Suppressor macrophage (primary cell): ENCODE measurements at places on chromosomes 4 and X.

- DNase-seq, result no peak
Measured at GRCh38 chr4:77636902-77637301, 31.3 kb downstream of the CXCL13 start.

DNA sequence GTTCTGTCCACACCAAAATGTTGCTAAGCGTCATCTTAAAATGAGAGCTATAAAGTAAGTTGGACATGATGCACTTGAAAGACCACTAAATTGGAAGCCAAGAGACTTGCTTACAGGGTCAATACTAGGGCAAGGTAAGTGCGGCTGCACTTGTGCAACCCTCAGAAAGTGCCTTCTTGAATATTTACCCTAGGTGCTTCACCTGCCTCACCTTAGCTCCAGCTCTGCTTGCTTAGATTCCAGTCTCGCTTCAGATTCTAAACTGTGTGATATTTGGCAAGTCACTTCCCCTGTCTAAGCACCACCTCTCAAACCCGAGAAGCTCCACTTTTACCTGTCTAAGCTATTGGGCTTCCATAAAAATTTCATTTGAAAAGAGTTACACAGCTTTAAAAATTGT is 136.5 kb downstream of the GRIA3 start:
- no peak for DNase-seq

DNA sequence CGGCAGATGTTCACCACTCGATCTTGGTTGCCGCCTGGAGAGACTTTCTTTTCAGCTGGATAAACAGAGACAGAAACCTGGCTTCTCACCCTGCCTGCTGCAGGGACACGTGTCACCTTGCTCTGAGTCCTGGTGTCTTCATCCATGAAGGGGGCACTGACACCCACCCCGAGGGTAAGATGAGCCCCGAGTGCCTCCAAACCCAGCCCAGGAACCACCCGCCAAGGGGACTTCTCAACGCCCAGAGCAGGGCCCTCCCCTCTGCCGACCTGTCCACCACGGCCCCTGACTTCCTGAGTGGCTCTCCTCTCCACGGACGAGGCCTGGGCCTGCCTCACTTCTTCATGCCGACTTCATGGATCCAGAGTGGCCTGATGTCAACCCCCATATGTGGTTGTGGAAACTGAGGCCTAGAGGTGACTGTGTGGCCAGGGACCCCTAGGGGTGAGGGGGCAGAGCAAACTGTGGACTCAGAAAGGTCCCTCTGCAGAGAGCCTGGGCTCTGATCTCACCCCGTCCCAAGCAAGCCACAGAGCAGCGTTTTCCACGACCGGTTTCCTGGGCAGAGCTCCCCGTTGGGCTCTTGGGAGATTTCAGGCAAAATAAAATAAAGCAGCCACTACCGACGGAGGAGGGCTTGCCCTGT is 5.1 kb downstream of the ADRA2C start:
- DNase-seq, result no peak

DNA sequence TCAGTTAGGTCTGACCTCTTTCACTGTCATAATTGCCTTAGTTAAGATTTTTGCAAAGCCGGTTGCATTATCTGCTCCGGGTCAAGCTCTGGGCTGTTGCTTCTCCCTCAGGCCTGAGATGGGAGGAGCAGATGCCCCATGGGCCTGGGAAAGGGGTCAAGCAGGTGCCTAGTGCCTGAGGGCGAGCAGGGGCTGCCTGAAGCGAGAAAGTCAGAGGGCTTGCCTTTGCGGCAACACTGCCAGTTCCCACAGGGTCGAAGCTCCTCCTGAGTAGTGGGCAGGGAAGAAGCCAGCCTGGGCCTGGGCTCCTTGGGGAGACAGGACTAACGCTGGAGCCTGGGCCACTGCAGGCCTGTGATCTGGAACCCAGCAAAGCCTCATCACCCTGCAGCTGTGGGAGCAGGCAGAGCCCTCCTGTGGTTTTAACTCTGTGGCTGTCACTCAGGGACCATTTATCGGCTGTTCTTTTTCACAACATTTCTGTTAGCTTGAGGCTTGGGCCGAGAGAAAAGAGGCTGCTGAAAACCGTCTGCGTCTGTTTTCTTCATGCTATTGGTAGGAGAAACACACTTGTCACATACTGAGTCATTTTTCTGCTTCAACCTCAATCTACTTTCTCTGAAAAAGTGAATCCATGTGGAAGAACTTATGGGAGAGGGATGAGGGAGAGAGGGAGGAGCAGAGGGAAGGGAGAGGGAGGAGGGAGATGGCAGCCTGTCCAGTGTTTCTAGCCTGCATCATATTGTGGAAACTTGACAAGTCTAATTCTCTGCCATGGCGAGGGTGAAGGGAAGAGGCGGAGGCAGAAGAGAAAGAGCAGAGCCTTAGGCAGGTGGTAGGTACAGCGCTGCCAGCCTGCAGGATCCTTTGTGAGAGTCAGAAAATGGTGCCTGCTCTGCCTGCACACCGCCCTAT is 68.4 kb downstream of the RHOH start:
- no peak for DNase-seq

DNA sequence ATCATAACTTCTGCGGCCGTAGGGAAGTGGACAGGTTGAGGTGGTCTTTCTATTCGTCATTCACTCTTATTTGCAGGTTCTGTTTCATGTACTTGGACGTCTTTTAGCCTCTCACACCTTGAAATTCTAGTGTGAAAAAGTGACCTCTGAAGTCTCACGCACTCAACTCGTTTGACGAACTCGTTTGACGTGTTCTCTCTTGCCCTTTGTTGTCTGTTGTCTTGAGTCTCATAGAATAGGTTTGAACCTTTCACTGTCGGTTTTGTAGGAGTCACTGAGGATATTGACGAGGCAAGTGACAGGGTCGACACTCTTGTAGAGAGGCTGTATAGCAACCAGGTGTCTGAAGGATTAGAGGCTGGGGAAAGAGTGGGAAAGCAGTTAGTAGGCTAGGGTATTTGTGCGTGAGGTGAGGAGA is 1.1 kb upstream of the PGRMC2 start:
- peak; percentile 26 for DNase-seq

- no peak for DNase-seq
Measured at GRCh38 chr4:108954880-108955279, 192.0 kb upstream of the ETNPPL start.

DNA sequence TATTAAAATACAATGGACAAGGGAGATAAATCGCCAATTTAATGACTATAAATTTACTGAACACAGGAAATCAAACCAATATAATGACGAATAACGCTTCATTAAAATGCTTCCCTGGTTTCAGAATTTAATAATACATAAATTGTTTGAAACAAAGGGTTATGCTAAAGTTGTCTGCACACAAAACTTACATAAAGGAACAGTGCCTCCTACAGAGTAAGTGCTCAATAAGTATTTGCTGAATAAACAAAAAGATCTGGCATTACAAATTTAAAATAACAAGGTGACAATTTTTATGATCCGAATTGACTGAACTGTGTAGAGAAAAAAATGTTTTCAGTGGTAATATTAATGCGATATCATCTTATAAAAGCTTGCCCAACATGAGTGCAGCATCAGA is 69.6 kb downstream of the NOCT start:
- DNase-seq, result peak; percentile 3

GRCh38 chrX:40166582-40166981 is 68.8 kb upstream of the BCOR start:
- DNase-seq, result no peak

- no peak for DNase-seq
Measured at GRCh38 chr4:24197955-24198354, 308.1 kb upstream of the PPARGC1A start.

- DNase-seq, result peak; percentile 57
Measured at GRCh38 chrX:39854772-39855747, 242.7 kb downstream of the BCOR start.

DNA sequence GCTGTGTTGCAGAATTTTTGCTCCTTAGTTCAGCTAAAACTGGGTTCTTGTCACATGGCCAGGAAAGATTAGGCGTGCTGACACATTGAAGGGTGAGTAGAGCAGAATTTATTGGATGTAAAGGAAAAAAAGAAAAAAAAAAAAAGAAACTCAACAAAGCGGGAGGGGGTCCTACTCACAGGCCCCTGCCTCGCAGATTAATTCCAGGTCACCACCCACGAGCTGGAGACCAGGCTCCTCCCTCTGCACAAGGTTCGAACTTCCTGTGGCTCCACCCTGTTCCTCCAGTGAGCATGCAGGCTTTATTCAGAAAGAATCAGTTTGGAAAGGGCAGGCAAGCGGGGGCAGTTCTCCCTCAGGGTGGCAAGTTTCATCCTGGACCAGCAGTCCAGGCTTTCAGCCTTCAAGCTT is 17.1 kb downstream of the MGST2 start:
- DNase-seq, result no peak

DNA sequence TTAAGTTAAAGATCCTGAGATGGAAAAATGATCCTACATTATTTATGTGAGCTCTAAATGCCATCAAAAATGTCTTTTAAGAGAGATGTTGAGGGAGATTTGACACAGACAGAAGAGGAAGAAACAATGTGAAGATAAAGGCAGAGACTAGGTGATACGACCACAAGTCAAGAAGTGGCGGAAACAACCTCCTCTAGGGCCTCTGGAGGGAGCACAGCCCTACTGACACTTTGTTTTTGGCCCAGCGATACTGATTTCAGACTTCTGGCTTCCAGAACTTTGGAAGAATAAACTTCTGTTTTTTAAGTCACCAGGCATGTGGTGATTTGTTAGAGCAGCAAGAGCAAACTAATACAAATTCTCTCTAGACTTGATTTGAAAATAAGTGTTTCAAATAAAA is 1216.1 kb downstream of the FSTL5 start:
- no peak for DNase-seq

GRCh38 chr4:78720204-78720603 is 55.9 kb upstream of the BMP2K start:
- peak; percentile 31 for DNase-seq

DNA sequence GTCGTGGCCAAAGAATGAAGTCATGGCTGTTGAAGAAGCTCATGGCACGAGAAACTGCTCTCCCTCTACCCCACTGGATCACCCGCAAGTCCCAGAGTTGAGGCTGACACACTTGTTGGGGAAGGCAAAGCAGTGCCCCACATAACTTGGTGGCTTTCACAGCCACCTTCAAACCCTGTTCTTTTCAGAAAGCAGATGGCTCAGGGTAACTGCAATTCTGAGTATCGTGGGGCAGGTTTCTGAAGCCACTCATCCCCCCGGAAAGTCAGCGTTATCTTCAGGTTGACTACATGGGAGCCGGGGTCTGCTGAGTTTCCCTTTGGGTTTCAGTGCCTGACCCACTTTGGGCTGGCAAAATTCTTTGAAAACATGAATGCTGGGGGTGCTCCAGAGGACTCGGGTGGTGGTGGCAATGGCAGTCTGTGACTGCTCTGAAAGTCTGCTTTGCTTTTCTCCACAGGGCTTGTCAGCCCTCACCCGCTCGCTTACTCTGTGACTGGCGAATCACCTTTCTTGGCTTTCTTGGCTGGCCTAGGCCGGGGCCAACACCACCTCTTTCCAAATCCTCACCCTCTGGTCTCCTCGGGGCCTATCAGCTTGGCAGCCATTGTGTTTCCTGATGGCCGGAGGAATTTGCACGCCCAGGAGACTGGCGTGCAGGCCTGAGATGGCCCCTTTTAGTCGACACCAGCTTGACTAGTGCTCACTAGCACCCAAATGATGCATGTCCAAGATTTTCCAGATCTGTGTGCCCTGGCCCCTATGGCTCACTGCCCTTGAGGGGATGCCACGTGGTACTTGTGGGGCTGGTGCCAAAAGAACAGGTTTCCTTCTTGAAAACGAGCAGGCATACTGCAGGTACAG is 7.3 kb downstream of the PPP1R3F start:
- no peak for DNase-seq

DNA sequence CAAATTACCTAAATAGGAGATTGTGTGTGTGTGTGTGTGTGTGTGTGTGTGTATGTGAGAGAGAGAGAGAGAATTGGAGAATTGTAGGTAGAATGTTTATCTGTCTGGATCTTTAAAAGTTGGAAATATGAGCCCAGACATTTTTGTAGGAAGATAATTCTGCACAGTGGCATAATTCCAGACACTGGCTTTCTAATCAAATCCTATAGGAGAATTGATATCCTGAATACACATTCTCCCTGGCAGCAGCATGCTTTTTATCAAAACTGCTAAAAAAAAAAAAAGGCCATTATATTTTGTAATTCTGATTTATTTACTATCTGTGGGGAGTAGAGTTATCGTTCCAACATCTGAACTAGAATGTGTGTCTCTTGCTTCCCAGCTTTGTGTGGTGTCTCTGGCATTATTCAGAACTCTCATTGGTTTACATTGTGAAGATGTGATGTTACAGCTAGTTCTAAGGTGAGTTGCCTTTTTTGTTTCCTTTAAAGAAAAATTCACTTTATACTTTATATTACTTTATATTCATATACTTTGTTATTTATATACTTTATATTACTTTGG is 122.4 kb downstream of the GATB start:
- DNase-seq, result no peak

DNA sequence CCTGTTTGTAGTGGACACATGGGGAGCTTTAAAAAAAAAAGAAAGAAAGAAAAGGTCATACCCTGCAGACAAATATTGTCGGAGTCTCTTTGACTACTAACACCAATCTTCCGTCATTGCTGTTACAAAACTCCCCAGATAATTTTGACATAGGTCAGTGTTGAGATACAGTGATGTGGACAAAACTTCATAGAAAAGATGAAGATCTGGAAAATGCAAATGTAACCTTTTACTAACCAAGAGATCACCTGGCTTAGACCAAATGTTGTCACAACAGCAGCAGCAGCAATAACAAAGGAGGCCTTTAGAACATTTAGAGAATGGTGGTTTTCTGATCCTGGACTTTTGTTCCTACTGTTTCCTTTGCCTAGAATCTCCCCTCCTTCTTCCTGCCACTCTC is 8.1 kb upstream of the COMMD8 start:
- DNase-seq, result no peak

DNA sequence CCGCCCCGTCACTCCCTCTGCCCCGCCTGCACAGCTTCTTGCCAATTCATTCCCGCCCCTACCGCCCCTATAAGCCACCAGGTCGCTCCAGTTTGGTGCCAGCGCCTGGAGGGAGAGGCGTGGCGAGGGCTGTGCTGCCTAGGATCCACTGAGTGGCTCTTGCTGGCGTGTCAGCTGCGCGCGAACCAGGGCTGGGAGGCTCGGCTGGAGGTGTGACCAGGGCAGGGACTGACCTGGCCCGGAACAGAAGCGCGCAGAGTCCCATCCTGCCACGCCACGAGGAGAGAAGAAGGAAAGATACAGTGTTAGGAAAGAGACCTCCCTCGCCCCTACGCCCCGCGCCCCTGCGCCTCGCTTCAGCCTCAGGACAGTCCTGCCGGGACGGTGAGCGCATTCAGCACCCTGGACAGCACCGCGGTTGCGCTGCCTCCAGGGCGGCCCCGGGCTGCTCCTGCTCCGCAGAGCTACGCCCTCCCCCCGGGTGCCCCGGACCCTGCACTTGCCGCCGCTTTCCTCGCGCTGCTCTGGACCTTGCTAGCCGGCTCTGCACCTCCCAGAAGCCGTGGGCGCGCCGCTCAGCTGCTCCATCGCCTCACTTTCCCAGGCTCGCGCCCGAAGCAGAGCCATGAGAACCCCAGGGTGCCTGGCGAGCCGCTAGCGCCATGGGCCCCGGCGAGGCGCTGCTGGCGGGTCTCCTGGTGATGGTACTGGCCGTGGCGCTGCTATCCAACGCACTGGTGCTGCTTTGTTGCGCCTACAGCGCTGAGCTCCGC is at the start of gene GPR78:
GPR78 (plus strand) TSS at position 72 of the 773 bp plus-strand sequence; CDS start at position 663, 591 bp downstream.
- peak; percentile 77 for DNase-seq

GRCh38 chr4:52931243-52931642 is 69.1 kb downstream of the RASL11B start:
- peak; percentile 22 for DNase-seq

- DNase-seq, result no peak
Measured at GRCh38 chr4:116734178-116734577, 351.2 kb downstream of the TRAM1L1 start.

GRCh38 chr4:88979276-88979675 is 77.7 kb downstream of the FAM13A start:
- DNase-seq, result no peak

- DNase-seq, result no peak
Measured at GRCh38 chr4:170003071-170004070, 22.8 kb downstream of the MFAP3L start.
